ENCODE measurements at places on chromosomes 7 and 10.

DNA sequence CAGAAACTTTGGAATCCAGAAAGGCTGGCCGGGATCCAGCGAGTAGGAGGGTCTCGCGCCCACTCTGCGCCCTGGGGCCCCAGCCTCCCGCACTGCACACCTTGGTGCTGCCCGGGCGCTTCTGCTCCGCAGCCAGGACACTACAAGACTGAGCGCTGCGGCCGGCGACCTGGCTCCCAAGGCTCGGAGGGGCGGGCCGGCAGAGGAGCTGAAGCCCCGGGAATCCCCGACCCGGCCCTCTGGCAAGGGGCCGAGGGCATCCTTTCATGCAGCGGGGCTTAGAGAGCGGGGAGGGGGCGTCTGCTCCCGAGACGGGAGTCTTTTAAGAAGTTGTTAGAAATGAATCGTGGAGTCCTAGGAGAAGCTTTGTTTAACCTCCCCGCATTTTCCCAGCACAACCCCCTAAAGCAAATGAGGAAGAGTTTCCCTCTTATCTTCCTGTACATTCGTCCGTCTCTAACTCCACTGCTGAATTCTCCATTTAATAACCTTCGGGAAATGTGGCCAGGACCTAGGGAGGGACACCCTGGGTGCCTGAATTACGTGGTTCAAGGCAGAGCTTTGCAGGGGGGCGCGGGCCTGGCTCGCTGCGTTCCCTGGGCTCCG is 1.1 kb downstream of the VWC2 start:
- DNase-seq: no peak

DNA sequence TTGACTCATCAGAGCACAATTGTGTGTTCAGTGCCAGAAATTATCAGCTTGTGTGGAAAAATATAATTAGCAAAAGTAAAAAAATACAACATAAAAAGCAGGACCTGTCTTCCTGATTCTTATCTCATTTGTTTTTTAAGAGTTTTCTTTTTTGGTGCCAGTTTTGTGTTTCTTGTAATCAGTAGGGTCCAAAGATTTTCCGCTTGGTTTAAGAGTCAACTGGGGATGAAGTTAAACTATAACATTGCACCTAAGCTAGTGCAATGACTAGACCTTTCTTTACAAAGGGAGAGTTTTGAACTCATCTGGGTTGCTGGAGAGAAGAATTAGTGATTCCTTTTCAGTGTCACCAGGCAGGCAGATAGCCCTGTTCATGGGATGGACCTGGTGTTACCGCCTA is 113.4 kb downstream of the PLPP4 start:
- no peak for DNase-seq

- DNase-seq: no peak
These were observed 120.9 kb upstream of the LRRTM3 start for GRCh38 chr10:66804962-66805361.

- no peak for DNase-seq
These were observed 173.3 kb downstream of the LSM5 start for GRCh38 chr7:32316839-32317238.

Measured in chondrocyte (in vitro differentiated cells).